Thymus (tissue), 14 donors: ENCODE measurements at places on chromosomes 4 and X.

GRCh38 chr4:1969928-1970723 lies 38.6 kb downstream of the NELFA start:
- DNase-seq = no peak
- peaks cover 79% of the 10 kb centered on the region for H3K36me3 ChIP-seq
- H3K4me3 ChIP-seq = no peak overlapping the region
- no peak overlapping the region for H3K27ac ChIP-seq
- no peaks in the 10 kb centered on the region for H3K27me3 ChIP-seq
- H3K4me1 ChIP-seq = no peaks in the 10 kb centered on the region

- H3K27me3 ChIP-seq = no peaks in the 10 kb centered on the region
- no peak overlapping the region for H3K27ac ChIP-seq
- H3K4me3 ChIP-seq = no peak overlapping the region
- DNase-seq = no peak
Observed at GRCh38 chr4:98572697-98573096, 85.7 kb downstream of the TSPAN5 start.

- no peak overlapping the region for H3K4me3 ChIP-seq
- H3K36me3 ChIP-seq = no peaks in the 10 kb centered on the region
- DNase-seq = no peak
- no peaks in the 10 kb centered on the region for H3K4me1 ChIP-seq
- H3K27ac ChIP-seq = no peak overlapping the region
Observed at GRCh38 chrX:139642241-139642927, 65.6 kb downstream of the MCF2 start.

DNA sequence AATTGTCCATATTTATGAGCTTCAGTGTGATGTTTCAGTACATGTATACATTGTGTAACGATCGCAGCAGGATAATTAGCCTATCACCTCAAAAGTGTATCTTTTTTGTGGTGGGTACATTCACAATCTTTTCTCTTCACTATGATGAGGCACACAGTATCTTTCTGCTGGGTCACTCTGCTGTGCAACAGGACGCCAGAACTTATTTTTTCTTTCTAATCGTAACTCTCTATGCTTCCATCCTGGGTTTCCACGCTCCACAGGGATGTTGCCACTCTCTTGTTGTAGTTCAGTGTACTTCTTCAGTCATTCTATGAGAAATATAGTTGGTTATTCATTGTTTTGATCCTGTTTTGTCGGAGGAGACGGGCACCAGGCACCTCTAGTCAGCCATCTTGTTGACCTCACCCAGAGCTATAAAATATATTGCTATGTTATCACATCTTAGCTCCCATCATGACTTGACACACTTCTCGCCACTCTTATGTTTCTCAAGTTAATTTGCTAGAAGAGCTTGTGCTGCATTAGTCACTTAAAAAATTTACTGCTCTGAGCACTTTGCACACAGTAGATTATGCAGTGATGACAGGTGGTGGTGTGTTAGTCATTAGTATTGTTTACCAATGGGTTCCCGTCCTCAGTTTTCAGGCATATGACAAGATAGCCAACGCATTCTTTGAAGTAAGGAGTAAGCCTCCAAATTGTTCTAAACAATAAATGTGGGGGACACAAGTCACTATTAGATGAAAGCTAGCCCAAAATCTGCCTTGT lies 1002.7 kb upstream of the PCDH7 start:
- DNase-seq = no peak
- no peaks in the 10 kb centered on the region for H3K4me1 ChIP-seq
- H3K27me3 ChIP-seq = no peaks in the 10 kb centered on the region
- no peak overlapping the region for H3K4me3 ChIP-seq
- H3K36me3 ChIP-seq = no peaks in the 10 kb centered on the region

DNA sequence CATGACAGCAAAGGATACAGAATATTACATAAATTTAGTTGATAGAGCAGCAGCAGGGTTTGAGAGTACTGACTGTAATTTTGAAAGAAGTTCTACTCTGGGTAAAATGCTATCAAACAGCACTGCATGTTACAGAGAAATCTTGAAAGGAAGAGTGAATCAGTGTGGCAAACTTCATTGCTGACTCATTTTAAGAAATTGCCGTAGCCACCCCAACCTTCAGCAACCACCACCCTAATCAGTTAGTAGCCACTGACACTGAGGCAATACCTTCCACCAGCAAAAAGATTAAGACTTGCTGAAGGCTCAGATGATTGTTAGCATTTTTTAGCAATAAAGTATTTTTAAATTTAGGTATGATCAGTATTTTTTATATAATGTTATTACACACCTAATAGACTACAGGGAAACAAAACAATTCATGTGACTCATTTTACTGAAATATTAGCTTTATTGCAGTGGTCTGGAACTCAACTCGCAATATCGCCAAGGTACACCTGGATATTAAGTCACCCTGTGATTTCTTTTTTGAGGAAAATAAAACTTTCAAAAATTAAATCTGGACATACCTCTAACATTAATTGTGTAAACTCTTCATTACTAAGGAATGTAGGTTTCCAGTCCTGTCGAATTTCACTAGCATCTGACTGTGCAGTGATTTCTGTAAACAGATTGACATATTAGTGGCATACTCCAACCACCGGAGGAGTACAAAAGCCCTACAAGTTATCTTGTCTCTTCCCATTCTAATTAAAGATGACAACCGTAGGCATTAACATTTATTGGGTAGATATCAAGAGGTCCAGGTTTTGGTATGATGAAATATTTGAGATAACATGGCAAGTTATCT lies 71.1 kb downstream of the CLOCK start:
- H3K27me3 ChIP-seq = no peaks in the 10 kb centered on the region
- no peak overlapping the region for H3K27ac ChIP-seq
- H3K36me3 ChIP-seq = peaks cover 7% of the 10 kb centered on the region
- H3K4me1 ChIP-seq = no peaks in the 10 kb centered on the region

- DNase-seq = no peak
- no peaks in the 10 kb centered on the region for H3K27me3 ChIP-seq
- H3K27ac ChIP-seq = no peak overlapping the region
- no peaks in the 10 kb centered on the region for H3K4me1 ChIP-seq
- H3K36me3 ChIP-seq = no peaks in the 10 kb centered on the region
Observed at GRCh38 chrX:68121371-68121770, 311.9 kb downstream of the OPHN1 start.

DNA sequence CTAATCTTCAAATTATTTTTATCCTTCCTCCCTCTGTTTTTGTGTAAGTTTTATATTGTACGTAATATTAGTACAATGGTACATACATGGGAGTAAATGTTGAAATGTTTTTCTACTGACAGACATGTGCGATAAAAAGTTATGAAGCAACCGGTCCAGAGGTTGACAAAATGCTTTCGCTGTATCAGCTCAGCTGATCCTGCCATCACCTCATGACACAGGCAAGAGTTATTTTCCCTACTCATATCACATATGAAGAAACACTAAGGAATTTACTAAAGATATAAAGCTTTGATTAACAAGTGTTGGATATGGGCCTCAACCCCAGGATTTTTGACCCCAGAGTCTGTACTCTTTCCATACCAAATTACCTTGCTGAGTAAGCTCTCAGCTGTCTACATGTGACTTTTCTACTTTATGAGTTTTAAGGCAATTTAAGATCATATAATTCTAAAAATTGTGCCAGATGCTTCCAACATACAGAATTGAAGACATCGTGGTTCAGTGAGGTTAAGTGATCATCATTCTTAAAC lies 50.0 kb downstream of the CLCN5 start:
- H3K36me3 ChIP-seq = no peaks in the 10 kb centered on the region
- no peaks in the 10 kb centered on the region for H3K4me1 ChIP-seq
- H3K27ac ChIP-seq = no peak overlapping the region
- no peaks in the 10 kb centered on the region for H3K27me3 ChIP-seq
- no peak overlapping the region for H3K4me3 ChIP-seq
- no peak for DNase-seq

DNA sequence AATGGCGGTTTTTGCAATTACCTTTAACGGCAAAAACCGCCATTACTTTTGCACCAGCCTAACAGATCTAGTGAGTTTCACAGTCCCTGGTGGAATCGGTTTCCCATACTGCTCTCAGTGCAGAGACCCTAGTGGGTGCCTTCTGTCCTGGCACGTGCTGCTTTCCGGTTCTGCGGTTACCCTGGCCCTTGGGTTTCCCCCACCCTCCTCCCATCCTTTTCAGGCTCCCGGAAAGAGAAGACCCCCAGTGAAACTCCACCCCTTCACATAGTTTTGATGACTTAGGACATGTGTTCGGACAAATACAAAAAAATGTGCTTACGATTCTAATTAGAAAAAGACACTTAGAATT lies 36.9 kb downstream of the NLGN3 start:
- H3K4me3 ChIP-seq = peak overlapping the region; percentile 53
- H3K4me1 ChIP-seq = peaks cover 4% of the 10 kb centered on the region
- peak; percentile 38 for DNase-seq

- DNase-seq = no peak
- H3K27ac ChIP-seq = no peak overlapping the region
- no peaks in the 10 kb centered on the region for H3K4me1 ChIP-seq
- H3K36me3 ChIP-seq = no peaks in the 10 kb centered on the region
- no peak overlapping the region for H3K4me3 ChIP-seq
Observed at GRCh38 chr4:122836941-122837340, 10.3 kb downstream of the FGF2 start.

GRCh38 chr4:185721190-185722028 lies 90.6 kb downstream of the SORBS2 start:
- DNase-seq = no peak
- no peak overlapping the region for H3K27ac ChIP-seq
- no peak overlapping the region for H3K4me3 ChIP-seq
- H3K4me1 ChIP-seq = no peaks in the 10 kb centered on the region
